ENCODE measurements at places on chromosomes 2 and 18.

DNA sequence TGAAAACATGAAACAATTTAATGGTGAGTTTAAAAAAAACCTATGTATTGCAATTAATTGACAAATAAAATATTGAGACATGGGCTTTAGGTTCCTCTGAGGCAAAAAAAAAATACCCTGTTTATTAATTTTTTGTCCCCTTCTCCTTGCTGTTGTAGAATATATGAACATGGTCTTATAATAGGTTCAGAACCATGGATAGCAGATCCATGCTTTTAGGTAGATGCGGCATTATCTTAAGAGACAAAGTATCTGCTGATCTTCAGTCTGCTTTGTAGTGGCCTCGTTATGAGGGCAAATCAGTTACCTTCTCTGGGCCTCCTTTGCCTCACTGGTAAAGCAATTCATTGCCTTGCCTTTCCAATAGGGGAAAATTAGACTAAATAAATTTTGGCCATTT is 850.7 kb downstream of the NRXN1 start:
- no peak for DNase-seq

DNA sequence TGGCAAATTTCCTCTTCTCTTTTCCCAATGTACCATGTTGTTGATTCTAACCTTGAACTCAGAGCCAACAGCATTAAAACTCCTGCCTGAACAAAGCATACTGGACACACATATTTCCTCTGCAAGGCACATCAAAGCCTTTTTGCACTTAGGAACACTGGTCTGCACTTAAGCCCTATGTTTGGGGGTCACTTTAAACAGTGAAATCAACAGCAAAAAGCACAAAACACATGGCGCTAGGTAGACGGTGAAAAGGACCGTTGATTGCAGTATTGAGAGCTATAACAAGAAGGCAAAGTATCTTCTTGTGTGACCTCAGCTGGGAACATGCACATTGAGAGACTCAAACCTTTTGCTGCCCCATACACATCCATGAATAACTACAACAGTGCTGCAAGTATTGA is 83.9 kb upstream of the SH3BP4 start:
- no peak for DNase-seq

DNA sequence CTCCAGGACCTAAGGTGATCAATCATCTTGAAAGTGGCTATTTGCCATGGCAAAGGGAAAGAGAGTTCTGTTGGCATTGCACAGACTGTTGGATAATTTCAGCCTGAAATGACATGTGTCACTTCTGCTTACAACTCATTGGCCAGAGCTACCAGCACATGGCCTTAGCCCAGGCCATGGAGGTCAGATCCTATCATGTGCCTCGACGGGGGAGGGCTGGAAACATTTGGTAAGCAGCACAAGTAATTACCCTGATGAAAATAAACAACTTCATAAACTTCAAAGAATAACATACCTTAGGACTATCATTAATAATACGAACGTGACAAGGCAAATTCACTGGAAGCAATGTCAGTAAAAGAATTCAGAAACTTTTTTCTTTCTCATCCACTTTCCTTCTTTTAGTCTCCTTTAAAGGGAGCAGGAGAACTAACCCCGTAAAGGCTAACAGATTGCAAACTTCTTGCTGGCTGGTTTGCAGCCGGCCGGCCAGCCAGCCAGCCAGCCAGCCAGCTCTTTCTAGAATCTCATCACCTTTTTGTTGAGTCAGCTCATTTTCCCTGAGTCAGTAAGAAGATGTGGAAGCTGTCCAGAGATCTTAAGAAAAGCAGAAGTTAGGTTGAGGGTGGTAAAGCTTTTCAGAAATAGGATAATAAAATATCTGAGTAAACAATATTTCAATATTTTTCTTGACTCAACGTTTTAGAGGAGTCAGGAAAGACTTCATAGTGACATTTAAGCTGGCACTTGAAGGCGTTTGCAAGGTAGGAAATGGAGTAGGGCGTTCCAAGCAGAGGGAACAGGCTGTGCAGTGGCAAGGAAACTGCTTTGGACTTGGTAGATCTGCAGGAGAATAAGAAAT is 31.9 kb downstream of the CNRIP1 start:
- peak; percentile 46 for DNase-seq

- no peak for DNase-seq
Measured at GRCh38 chr2:124048664-124049063, 23.6 kb downstream of the CNTNAP5 start.

DNA sequence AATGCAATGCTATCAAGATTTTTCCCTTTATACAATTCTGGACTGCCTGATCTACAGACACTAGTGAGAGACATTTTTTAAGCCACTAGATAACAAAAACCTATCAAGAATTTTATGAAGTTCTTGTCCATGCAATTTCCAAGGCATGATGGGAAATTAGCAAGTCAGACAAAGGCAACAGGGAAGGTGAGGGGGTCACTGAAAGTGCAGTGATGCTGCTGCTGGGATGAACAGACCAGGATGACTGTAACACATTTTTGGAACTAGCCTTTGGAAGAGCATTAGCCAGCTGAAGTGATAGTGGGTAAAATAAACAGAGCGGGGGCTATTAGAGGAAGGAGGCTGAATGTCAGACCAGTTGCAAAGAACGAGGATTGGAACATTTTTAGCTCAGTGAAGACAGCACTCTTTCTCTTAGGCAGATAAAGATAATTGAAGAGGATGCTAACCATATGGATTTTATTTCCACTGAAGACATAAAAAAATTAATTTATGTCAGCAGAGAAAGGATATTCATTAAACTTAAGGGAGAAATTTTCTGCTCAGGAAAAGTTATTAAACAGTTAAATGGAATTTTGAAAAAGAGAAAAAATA is 17.9 kb downstream of the NRXN1 start:
- no peak for DNase-seq

DNA sequence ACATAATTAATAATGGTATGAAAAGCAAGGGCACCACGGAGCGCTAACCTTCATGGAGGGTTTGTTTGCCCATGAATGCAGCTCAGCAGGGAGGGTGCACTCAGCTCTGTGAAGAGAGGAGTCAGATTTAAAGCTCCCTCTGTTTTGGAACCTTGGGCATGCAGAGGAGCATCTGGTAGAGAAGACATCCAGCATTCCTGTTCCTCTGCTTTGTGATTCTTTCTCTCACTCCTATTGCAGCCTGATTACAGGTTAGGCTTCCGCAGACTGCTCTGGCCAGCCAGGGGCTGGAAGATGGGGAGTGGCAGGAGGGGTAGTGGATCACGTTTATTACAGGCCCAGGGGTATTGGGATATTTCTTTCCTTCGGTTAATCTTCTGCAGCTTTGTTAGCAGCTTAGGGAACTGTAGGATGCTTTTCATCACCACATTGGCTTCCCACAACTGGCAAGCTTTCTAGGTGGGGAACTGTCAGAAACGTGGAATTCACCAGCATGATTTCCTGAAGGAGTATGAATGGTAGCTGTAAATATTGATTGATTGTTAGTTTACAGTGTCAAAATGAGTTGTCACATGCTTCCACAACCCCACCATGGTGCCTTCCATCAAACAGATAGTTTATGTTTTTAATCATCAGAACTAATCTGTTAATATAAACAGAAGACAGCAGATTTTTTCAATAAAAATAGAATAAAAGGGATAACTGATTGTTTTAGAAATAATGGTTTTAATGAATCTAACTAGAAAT is 201.1 kb downstream of the VAPA start:
- DNase-seq, result no peak

GRCh38 chr18:31206787-31207381 is 44.2 kb upstream of the DSC1 start:
- DNase-seq, result no peak

DNA sequence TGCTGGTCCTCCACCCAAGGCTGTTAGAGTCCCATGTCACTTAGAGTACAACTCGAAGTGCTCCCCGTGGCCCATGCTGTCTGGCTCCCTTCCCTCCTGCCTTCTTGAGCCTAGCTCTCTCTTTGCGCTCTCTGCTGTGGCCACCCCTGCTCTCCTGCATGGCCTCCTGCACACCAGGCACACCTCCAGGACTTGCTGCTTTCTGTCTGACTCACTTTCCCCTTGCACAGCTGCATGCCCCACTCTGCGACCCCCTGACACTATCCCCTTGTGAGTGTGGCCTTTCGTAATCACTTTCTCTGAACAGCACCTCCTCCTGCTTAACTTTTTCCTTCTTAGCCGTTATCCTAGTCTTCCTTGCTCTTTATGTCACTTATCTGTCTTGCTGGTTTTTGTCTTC is 343.6 kb downstream of the TGIF1 start:
- DNase-seq, result no peak

DNA sequence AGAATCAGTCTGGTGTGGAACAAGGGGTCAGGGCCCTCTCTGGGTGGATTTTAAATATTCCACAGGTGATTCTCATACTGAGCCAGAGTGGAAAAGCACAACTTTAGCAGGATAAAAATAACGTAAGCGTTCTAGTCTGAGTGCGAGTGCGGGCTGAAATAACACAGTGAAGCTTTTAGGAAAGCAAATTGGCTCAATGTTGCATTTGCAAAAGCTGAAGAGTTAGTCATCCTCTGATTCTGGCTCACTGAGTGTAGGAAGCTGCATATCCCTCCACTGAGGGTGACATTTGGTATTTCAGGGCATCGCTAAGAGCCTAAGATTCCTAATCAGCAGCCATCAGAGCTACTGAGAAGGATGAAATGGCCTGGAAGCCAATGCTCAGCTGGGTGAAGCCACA is 134.7 kb downstream of the RIF1 start:
- no peak for DNase-seq

DNA sequence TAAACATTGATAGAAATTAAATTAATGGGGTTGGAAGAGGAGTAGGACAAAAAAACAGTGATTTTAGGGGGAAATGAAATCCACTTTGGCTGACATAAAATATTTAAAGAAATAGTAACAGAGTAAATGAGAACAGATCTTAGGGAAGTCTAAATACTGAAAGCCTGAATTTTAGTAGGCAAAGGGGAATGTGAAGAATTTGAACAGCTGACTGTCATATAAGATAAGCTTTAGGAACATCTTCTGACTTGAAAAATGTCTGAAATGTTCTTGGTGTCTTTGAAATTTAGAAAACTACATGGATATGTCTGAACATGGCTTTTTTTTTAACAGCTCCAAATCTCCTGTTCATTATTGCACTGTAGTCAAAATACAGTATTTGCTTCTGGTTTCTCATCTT is 150.3 kb downstream of the CALCRL start:
- no peak for DNase-seq

- DNase-seq, result no peak
Measured at GRCh38 chr2:211516537-211516936, 960.1 kb downstream of the CPS1 start.

GRCh38 chr2:98793897-98794830 is 63.2 kb upstream of the MGAT4A start:
- DNase-seq, result no peak

DNA sequence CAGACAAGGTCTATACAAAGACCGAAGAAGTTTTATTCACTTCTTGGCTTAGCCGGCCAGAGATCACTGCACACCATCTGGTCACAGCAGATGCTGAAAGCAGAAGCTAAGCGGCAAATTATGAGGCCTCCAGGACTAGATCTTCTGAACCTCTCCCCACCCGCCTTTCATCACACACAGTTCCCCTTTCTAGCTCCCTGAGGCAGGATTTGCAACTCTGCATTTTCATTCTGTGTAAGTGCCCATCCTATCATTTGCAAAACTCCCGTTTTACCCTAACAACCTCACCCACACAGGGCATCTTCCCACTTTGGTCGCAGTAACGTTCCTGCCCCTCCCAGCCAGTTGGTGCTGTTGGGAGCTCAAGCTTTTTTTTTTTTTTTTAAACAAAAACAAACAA is 3.1 kb upstream of the MOB1A start:
- peak; percentile 12 for DNase-seq

- no peak for DNase-seq
Measured at GRCh38 chr2:158808426-158808825, 13.3 kb downstream of the DAPL1 start.

Measured in dorsolateral prefrontal cortex (tissue), 122 donors.